ENCODE measurements at places on chromosomes 5 and 9.

GRCh38 chr9:76887951-76888350 is 18.0 kb downstream of the PRUNE2 start:
- no peak for DNase-seq

- DNase-seq: no peak
Measured at GRCh38 chr5:122581629-122582028, 193.3 kb upstream of the SNX2 start.

GRCh38 chr9:109996936-109997580 is 210.9 kb downstream of the C9orf152 start:
- no peak for DNase-seq

- DNase-seq: no peak
Measured at GRCh38 chr9:114500697-114501292, 4.5 kb downstream of the WHRN start.

GRCh38 chr9:99556998-99557397 is 264.7 kb upstream of the NR4A3 start:
- DNase-seq: no peak

DNA sequence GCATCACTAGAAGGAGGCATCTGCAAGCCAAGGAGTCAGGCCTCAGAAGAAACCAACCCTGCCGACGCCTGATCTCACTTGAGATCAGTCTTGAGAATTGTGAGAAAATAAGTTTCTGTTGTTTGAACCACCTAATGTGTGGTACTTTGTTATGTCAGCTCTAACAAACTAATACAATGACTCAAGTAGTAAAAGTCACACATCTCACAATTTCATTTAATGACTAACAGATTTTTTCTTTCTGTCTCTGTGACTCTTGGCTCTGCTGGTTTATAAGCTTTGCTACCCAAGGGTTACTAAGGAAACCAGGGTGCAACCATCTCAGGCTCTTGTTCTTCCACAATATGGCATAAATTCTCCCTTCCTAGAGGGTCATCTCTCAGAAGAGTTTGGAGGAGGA is 315.8 kb upstream of the GRAMD2B start:
- no peak for DNase-seq

GRCh38 chr9:98515506-98516204 is 193.1 kb downstream of the GABBR2 start:
- DNase-seq: no peak

DNA sequence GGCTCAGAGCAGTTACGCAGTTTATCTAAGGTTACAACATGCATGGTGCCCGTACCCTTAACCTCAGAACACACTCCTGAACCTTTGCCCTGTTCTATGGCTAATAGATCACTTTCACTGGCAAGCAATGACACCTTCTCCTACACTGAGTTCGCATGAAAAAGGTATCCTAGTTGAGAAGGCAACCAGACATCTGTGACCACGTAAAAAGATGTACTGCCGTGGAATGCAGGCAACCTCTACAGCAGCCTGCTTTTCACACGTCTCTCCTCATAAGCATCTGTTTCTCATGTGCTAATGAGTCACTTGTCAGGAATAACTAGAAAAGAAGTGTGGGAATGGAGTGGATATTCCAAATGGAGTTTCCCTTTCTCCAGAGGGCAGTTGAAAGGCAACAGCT is 71.4 kb downstream of the FBXO38 start:
- DNase-seq: no peak

- DNase-seq: no peak
Measured at GRCh38 chr5:129022599-129022998, 57.3 kb downstream of the SLC27A6 start.

DNA sequence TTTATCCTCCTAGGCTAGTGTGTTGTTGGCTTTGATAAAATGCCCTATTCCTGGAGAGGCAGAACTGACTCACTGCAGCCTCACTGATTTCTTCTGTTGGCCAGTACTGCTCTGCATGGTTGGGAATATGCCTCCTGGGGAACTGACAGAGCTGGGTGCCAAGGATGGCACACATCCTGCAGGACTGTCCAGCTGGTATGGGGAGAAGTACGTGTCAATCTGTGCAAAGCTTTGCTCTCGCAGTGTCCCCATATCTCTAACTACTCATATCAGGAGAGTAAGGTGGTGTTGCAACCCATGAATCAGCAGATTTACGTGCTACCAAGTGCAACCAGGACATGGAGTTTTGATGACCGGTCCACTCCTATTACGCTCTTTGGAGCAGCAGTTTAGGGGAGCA is 74.7 kb downstream of the TEK start:
- DNase-seq: no peak

- no peak for DNase-seq
Measured at GRCh38 chr5:1175015-1175414, 26.4 kb upstream of the SLC6A19 start.

DNA sequence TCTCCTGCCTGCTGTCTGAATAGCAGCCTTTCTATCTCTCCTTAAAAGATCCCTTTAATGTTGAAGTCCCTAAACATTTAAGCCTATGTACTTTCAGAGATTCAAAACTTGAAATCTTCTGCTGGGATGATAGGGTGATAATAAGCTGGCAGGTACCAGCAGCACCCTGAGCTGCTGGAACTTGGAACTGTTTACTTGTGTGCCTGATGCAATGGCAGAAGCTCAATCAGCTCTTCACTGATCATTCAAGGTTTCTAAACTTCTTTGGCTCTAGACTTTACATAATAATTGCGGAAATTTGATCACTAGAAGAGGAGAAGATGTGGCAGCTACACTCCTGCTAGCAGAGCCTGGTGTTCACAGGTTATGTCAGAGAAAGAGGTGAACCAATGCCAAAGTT is 27.6 kb downstream of the MRPS27 start:
- DNase-seq: no peak

DNA sequence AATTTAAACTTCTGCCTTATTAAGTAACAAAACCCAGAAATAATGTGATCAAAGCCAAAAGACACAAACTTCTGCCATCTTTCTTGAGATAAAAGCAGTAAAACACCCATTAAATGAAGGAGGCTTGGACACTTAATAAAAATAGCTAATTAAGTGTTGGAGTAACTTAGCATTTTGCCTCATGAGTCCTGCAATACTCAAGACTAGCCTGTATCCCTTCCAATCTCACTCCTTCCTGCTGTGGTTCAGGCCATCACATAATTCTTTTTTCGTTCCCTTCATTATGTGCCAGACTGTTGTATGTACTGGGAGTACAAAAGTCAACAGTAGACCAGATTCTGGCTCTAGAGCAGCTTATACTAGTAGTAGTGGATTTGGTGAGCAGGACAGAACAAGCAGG is 250.2 kb downstream of the NFIB start:
- DNase-seq: no peak

DNA sequence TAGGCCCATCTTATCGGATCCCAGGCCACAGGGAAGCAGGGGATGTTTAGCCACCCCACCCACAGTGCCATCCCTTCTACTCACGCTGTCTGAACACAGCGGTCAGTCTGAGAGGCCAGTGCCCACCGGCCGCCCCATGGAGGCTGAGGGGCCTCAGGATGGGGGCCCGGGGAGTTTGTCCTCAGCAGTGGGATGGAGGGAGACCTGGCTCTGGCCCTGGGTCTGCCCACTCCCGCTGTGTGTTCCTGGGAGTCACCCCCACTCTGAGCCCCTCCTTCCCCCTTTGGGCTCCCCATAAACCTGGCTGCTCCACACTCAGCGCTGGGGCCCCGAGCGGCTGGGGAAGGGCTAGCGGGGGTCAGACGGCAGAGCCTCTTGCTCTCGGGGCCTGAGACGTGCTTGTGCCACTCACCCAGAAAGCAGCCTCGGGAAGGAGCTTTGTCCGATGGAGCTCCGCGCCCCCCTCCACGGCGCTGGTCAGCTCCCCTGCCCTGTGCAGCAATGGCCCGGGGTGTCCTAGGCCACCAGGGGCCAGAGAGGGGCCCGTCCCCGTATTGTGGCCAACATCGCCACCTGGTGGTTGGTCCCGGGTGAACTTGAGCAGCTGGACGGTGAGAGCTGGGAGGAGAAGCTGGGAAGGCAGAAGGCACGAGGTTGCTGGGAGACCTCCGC is 10.9 kb upstream of the LAMC3 start:
- DNase-seq: no peak

DNA sequence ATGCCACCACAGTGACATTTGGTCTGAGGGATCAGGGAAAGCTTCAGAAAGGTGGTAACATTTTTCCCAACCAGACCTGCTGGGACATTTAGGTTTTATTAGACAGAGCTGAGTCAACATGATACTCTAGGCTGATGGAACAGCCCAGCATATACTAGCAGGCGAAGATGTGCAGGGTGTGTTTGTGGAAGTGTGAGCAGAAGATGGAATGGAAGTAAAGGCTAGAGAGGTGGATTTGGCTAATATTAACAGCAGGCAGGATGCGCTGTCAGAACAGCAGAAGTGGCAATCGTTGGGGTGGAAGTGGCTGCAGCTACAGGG is 340.6 kb downstream of the ASTN2 start:
- DNase-seq: no peak

DNA sequence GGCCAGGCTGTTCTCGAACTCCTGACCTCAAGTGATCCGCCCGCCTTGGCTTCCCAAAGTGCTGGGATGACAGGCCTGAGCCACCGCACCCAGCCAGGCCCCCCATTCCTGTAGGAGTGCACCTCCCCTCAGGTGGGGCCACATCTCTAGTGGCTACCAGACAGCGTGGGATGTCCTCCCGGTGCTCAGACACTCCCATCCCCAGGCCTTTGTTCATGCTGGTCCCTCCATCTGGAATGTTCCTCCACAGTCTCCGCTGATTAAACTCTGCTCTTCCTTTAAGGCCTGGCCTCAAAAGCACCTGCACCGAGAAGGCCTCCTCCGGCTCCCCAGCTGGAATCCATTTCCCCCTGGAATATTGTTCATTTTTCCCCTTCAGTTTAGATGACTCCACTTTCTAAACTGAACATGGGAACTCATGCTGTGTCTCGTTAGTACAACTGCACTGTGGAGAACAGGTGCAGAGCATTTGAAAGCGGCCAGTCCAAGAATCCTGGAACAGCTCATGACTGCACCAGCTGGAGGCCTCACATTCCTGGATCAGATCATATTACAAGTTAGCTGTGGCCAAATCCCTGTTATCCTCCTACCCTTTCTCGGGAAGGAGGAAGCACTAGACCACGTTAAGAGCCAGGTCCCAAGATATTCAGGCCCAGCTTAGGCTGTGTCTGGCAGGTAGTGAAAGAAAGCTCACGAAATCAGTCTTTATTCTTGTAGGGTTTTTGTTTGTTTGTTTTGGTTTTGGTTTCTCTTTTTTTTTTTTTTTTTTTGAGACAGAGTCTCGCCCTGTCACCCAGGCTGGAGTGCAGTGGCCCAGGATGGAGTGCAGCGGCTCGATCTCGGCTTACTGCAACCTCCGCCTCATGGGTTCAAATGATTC is 10.8 kb upstream of the PRRC2B start:
- peak; percentile 76 for DNase-seq

- no peak for DNase-seq
Measured at GRCh38 chr5:127515693-127516440, 1.6 kb upstream of the PRRC1 start.

GRCh38 chr5:102762562-102763227 is 7.6 kb downstream of the PAM start:
- DNase-seq: no peak

DNA sequence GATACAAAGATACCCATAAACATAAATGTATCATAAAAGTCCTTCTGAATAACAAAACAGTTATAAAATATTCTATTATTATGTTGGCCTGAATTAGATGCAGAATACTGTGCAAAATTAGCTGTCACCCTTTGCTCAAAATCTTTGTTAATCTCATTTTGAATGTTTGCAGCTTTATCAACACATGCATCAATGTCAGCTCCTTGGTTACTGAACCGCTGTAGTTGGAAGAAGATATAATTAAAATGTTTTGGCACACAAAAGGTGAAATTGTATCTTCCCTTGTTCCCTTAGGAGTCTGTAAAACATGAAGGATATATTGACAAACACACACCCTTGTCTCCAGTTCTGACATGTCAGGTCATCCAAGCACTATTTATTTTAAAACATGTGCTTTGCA is 146.3 kb upstream of the POU5F2 start:
- DNase-seq: no peak

- DNase-seq: no peak
Measured at GRCh38 chr9:15101095-15101494, 190.9 kb upstream of the FREM1 start.

DNA sequence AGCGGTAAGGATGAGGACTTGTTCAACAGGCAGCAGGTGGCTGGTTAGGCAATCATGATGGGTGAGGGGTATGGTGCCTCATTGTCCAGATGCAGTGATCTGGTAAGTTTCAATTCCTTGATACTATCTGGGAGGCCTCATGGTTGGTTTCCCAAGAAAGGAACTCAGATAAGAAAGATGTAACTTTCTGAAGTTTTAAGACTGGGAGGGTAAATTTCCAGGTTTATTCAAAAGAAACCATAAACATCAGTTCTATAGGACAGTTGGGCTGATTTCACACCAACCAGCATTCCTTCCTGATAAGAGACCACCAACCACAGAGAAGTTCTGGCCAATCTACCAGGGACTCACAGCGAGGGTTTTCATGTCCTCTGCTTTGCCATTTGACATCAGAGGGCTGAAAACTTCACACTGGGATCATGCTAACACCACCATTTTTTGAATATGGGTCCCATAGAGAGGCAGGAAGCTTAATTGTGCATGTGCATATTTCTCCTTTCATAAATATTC is 773 bp upstream of the AGGF1 start:
- no peak for DNase-seq

DNA sequence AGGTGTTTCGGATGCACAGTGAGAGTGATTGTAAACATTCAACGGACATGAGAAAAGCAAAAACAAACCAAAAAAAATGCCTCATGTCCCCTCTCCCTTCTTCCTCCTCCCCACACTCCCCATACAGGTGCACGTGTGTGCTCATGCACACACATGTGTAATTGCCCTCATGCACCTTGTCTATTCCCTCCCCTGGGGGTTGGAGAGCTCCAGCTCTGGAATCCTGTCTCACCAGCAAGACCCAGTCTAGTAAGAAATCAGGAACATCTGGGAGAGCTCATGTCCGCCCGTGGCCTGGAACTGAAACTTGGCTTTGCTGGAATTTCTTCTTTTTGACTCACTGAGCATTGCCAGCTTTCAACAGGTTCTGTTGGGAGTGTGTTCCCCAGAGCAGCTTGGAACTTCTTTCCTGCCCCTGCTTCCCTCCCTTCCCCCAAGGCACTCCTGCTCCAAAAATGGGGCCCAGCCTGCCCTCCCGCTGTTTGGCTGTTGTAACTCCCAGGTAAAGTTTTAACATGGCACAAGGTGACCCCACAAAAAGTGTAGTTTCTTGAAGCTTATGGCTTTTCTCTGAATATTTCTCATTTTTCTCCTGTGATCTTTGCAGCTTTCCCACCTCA is 190.1 kb downstream of the NR3C1 start:
- no peak for DNase-seq

- no peak for DNase-seq
Measured at GRCh38 chr5:180718810-180719453, 20.9 kb downstream of the OR2Y1 start.

- DNase-seq: no peak
Measured at GRCh38 chr5:113250341-113250953, 184.3 kb downstream of the TSSK1B start.

- no peak for DNase-seq
Measured at GRCh38 chr9:137433916-137434431, 7.2 kb downstream of the ENTPD8 start.

DNA sequence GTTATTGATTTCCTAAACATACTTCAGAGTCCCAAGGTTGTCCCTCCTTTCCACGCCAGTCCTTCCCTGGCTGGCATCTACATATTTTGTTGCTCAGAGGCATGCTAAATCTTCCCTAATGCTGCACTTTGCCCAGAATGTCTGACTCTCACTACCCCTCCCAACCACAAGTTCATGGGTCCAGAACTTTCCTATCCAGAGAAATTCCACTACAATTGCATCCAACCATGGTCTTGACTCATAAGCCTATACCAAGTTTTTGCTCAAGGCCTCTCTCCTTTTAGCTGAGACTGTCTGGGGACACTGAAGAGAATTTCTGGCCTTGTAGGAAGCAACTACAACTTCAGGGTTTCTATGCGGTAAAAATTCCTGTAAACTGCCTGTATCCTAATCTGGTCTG is 206.3 kb downstream of the BNC2 start:
- no peak for DNase-seq

Measured in breast epithelium (tissue), 4 donors.